ENCODE measurements at places on chromosomes 4 and X. TPM values are rescaled to one million over a fixed set of nuclear protein-coding genes. Genes with fewer than 3 reads are reported as not detected.

The KIAA1210 gene
- total RNA-seq, result not detected

DNA sequence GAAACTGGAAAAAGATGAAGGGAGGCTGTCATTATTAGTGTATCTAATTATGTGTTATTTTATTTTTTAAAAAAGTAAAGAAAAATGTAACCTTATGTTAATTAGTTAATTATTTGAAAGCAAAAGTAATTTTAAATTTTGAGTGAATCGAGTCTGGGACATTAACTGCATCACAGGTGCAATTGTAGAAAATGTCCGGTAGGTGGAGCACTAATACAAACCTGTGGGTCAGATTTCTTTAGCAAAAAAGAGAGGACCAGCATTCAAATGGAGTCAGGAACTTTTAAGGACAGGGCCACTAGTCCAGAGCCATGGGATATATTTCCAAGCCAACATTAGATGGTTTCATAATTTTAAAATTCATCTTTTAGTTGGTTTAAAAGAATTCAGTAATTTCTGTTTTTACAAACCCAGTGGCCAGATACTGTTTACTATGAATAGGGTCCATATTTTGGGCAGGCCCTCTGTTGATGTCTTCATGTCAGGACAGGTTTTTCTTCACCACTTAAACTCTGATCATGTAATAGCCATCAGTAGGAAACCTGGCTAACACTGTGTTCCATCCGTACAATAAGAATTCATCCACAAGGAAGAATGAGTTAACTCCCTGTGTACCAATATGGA lies 27.2 kb downstream of the BST1 start:
- peak; percentile 35 for DNase-seq

- no peak for DNase-seq
Observed at GRCh38 chr4:140351093-140352075, 22.1 kb upstream of the SCOC start.

The GAGE12H gene
- total RNA-seq, result not detected

DNA sequence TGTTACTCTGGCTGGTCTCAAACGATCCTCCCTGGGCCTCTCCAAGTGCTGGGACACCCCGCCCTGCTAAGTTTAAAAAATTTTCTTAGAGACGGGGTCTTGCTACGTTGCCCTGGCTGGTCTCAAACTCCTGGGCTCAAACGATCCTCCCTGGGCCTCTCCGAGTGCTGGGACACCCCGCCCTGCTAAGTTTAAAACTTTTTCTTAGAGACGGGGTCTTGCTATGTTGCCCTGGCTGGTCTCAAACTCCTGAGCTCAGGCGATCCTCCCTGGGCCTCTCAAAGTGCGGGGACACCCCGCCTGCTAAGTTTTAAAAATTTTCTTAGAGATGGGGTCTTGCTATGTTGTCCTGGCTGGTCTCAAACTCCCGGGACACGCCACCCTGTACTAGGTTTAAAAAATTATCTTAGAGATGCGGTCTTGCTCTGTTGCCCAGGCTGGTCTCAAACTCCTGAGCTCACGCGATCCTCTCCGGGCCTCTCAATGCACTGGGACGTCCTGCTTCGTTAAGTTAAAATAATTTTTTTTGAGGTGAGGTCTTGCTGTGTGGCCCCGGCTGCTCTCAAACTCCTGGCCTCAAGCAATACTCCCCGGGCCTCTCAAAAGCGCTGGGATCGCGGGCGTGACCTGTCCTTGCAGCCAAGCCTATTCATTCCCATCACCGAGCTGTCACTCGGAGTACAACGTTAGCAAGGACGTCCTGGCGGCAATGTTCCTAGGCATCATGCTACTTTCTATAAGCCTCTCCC lies 1.1 kb downstream of the SLC25A6 start:
- DNase-seq, result no peak
